Stimulated activated CD4-positive, alpha-beta T cell treated with anti-CD3 and anti-CD28 coated beads, Interleukin-12 subunit alpha, Interleukin-12 subunit beta, amount 100 ng/mL, for 48 hours (primary cell): ENCODE measurements at places on chromosomes 12 and 14.

DNA sequence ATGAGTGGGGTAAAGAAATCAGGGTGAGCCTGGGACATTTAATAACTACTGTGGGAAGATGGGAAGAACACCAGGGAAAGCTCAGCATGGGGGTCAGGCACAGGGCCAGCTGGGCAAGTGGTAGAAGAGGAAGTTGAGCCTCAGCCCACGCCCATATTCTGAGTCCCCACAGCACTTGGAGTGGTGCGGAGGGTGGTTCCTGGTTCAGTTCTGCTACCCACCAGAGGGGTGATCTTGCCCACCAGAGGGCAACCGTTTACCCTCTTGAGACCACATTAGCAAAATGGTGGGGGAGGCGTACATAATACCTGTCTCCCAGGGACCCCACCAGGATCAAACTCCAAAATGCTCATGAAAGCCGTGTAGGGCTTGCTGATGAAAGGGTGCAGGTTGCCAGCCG lies 16.8 kb upstream of the ANKRD33 start:
- DNase-seq: no peak

DNA sequence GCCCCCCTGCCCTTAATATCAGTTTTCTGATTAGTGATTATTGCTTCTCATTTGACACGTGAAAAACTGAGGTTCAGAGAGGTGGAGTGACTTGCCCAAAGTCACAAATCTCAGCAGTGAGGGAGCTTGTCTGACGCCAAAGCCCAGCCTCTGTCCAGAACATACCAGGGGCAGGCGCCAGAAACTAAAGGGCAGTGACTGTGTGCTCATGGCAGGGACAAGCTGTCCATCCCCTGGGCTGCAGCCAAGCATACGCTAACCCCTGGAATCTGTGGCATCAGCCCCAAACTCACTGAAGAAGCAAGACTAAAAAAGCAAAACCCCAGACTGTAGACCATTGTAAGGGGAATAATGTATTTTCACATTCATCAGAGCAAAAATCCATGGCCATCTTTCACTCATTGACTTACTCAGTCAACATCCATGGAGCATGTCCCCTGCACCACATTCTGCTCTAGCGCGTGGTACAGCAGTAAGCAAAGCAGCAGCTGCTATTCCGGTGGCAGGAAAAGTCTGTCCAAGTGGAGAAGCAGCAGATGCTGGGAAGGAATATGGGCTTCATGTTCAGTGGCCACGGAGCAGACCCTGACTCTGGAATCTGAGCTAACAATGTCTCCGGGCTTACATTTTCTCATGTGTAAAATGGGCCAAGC lies 1.5 kb upstream of the SERPINA4 start:
- no peak for DNase-seq

DNA sequence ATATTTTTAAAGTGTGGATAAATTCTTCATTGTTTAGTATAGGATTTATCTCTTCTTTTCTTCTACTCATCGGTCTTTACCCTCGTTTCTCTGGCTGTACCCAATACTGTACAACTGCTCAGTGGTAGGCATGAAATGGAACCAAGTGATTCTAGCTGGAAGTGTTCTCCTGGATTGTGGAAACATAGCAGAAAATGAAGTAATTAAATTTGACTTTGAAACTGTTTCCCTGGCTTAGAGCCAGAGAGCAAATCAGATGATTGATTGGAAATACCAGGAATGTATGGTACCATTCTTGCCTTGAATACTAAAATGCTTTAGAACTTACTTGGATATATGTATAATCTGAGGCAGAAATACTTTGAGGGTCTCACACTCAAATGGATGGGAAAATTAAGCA lies 292.3 kb downstream of the ERC1 start:
- no peak for DNase-seq

DNA sequence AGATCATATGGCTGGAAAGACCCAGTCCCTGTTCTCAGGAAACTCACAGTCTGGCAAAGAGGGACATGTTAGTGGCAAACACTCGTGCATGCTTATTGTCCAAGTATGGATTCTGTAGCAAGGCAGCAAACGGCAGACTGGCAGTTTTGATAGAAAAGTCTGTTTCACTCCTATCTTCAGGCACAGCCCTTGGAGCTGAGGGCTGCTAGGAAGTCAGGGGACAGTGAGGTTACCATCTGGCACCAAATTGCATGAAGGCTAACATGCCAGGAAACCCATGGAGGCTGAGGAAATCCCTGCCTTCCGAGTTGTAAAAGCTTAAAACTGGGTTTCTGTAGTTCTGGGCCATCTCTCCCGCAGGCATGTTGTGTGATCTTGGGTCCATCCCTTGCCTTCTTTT lies 32.9 kb downstream of the CALM1 start:
- DNase-seq: no peak

- DNase-seq: no peak
Observed at GRCh38 chr12:108635997-108636808, 2.5 kb upstream of the SELPLG start.
